ENCODE measurements at places on chromosomes 12 and 14.

- no peak for DNase-seq
Observed at GRCh38 chr14:37585101-37585511, 9.9 kb downstream of the FOXA1 start.

GRCh38 chr12:120276734-120277133 is 11.2 kb upstream of the PXN start:
- no peak for DNase-seq

DNA sequence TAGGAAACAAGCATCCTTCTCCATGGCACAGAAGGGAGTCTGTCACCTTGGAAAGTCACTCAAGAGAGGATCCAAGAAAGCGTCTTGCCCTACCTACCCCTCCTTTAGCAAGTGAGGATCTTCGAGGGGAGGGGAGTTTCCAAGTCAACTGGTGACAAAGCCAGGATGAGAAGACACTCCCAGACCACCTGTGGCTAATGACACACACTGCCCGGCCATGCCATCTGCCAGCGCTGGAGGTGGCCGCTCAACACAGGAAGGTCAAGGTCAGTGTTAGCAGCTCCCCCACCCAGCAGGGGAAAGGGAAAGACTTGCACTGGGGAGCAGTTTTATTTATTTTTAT is 41.3 kb downstream of the ELK3 start:
- no peak for DNase-seq

DNA sequence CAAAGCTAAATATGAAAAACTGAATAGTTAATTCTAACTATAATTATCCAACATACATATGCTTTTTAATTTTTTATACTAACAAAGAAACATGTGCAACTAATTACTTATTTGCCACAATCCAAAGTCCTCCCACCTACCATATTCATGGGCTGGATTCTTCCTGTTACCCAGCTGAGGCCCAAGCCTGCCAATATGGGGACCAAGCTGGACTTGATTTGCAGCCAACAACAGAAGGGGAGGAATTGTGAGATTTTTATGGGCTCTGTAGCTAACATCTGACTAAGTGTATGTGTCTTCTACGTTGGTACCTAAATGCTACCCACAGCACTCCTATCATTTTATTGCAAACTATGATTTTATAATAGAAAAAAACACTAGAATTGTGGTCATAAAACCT is 13.1 kb upstream of the ANKS1B start:
- no peak for DNase-seq

DNA sequence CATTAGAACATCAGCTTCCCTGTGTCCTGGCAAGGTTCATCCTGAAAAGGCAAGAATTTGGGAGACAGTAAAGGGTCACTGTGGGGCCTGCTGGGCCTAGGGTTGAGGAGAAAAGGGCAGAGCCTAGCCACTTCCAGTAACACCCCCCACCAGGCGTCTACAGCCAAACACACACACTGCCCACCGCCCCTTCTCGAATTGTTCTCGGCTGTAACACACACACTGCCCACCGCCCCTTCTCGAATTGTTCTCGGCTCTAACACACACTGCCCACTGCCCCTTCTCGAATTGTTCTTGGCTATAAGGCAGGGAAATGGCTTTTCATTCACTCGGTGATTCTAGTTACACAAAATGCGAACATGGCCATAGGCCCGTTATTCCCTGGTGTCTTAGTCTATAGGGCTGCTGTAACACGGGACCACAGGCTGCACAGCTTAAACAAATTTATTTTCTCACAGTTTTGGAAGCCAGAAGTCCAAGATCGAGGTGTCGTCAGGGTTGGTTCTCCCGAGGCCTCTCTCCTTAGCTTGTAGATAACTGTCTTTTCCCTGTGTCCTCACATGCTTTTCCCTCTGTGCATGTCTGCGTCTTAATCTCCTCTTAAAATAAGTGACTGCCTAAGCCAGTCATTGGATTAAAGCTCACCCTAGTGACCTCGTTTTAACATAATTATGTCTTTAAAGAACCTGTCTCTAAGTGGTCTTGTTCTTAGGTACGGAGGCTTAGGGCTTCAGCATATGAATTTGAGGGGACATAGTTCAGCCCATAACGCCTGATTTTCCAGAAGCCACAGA is 171.0 kb downstream of the ADGRD1 start:
- DNase-seq = no peak

- DNase-seq = no peak
Observed at GRCh38 chr12:24798335-24798734, 150.6 kb downstream of the BCAT1 start.

GRCh38 chr14:75328558-75329155 is 50.0 kb downstream of the FOS start:
- DNase-seq = no peak

- no peak for DNase-seq
Observed at GRCh38 chr14:68168460-68169109, 349.0 kb downstream of the RAD51B start.

DNA sequence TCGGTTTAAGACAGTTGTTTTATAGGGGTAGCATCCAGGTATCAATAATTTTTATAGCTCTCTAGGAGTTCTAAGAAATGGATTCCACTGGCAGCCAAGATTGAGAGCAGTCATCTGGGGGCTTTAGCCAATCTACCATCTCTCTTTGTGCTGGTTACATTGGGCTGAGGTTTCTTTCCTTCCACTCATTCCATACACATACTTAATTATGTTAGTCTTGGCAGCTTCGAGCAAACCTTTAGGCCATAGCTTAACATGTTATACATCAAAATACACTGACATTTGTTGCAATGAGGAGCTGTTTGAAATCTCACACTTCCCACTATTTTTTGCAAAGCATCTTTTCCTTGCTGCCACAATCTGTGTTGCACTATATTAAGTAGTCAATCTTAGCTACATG is 63.1 kb downstream of the ARMH4 start:
- no peak for DNase-seq

GRCh38 chr14:29317423-29317822 is 550.8 kb downstream of the FOXG1 start:
- DNase-seq = no peak

- no peak for DNase-seq
Observed at GRCh38 chr12:74401035-74401434, 136.6 kb upstream of the ATXN7L3B start.

DNA sequence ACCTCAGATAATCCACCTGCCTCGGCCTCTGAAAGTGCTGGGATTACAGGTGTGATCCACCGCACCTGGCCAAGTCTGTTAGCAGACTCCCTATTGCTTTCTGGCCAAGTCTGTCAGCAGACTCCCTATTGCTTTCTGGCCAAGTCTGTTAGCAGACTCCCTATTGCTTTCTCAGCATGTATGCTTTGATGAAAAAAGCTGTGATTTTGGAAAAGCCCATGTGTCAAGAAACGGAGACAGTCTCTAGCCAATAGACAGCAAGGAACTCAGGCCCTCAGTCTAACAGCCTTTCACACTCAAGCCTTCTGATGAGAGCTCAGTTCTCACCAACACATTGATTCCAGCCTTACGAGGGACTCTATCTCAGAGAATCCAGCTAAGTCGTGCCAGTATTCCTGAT is 158.8 kb upstream of the KRR1 start:
- DNase-seq = no peak

DNA sequence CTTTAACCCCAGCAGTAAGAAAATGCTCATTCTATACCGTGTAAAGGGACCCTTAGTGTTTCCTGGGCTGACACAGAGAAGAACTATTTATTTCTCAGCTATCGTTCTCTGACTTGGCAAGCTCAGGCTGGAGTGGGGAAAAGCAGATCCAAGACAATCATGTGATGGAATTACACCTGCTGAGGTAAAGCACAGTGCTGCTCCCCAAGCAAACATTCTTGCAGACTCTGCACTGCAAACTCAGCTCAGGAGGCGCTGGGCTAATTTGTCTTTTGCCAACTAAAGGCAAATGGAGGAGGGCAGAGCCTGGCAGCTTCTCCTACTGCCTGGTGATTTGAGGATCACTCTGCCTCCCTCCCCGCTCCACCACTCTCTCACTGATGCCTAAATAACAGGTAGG is 57.8 kb upstream of the FUT8 start:
- no peak for DNase-seq

DNA sequence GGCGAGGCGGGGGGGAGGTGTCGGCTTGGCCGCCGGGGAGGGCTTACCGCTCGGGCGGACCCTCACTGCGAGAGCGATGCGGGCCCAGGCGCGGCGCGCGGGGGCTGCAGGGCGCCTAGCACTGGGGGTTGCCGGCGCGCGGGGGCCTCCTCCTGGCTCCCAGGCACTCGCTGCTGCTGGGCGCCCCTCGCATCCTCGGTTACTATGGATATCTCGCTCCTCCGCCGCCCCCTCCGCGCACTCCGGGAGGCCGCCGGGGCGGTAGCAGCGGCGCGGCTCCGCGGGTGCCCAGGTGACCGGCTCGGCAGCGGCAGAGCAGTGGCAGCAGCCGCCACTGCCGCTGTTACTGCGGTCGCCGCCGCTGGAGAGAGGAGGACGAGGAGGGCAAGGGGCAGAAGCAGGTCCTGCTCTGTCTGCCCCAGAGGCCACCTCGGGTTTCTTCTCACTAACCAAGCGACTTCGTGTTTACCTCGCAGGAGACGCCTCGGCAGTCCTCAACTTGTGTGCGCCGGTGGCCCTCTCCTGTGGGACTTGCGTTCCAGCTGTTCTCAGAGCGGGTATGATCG is 250.1 kb downstream of the APAF1 start:
- no peak for DNase-seq

DNA sequence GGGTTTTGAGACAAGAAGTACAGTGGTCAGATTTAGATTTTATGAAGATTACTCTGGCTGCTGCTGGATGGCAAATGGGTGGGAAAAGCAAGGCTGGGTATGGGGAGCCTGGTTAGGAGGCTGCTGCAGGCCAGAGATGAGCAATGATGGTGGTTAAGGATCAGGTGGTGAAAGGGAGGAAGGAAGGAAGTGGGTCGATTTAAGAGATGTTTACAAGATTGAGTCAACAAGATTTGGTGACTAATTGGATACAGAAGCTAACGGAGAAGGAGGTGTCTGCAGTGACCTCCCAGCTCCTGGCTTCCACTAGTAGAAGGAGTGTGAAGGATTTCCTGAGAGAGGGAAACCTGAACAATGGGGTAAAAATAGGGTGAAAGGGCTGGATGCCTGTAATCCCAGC is 18.7 kb downstream of the NOS1 start:
- no peak for DNase-seq

DNA sequence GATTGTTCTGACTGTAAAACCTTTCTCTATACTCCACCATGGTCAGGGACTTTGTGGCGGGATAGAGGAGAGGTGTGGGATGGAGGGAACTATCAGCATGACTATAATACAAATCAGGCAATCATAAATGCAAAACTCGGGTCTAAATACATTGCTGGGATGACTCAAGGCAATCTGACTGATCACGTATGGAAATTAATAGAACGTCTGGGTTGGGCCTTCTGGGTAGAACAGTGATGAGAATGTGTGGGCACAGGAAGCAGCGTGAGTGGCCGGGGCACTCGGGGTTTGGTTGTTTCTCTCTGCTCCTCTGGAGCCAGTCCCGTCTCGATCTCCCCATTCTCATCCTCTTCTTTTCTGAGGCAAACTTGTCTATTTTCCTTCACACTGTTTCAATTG is 485.8 kb downstream of the VRK1 start:
- no peak for DNase-seq

DNA sequence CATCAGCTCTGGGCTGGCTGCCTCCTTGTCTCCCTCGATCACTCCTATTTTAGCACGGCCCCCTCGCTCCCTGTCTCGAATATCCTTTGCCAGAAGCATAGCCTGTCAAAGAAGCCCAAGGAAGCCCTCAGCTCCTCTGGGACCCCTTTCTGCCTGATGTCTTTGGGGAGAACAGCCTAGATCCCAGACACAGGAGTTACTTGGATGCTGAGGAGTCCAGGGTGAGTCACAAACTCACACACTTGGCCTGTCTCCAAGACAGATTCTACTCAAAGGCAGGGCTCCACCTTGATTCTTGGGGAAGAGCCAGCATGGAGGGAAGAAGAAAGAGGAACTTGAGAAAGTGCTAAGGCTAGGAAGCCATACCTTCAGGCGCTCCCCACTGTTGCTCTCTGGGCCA is 8.1 kb downstream of the AVIL start:
- no peak for DNase-seq

- no peak for DNase-seq
Observed at GRCh38 chr12:52692254-52692653, 11.1 kb downstream of the KRT77 start.

GRCh38 chr12:42985506-42985905 is 396.0 kb upstream of the PRICKLE1 start:
- no peak for DNase-seq

- peak; percentile 40 for DNase-seq
Observed at GRCh38 chr12:64824500-64825142, at the start of gene TBC1D30. Gene TBC1D30, plus strand, starts transcription at chr12:64824647. Its CDS starts 233 bp downstream, at chr12:64824880.

DNA sequence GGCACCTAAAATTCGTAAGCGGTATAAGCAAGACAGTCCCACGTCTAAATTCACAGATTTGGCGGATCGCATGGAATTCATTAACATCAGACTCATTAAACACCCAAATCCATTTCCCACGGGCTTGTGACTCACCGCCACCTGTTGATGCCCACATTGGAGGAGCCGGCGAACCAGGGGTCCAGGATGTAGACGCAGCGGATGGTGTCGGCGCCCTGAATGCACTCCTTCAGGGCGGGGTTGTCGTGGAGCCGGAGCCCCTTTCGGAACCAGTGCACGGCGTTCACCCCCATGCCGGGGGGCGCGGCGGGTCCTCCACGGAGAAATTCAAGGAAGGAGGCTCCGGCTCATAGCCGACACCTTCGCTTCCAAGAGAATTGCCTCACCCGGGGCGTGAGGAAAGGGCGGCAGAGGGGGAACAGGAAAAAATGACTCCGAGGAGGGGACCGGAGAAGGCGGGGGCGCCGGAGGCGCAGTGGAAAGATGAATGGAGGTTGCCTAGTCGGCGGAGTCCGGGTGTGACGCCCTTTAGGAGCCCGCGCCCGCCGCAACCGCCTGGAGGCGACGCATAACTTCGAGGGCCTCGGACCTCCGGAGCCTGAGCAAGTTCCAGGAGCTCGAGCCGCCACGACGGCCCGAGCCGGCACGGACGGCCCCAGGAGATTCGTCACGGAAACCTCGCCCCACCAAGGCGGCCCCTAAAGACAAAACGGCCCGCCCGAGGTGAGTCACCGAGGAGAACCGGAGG is 506 bp downstream of the CRY1 start:
- no peak for DNase-seq

- DNase-seq = peak; percentile 25
Observed at GRCh38 chr12:111443086-111443485, 37.4 kb downstream of the SH2B3 start.

All from activated naive CD8-positive, alpha-beta T cell treated with anti-CD3 and anti-CD28 coated beads, Interleukin-2, amount 10 ng/mL, durations not matched to agents 7 days and 5 days (primary cell).